HEK293T (cell line): ENCODE measurements at places on chromosomes 16 and 17.

DNA sequence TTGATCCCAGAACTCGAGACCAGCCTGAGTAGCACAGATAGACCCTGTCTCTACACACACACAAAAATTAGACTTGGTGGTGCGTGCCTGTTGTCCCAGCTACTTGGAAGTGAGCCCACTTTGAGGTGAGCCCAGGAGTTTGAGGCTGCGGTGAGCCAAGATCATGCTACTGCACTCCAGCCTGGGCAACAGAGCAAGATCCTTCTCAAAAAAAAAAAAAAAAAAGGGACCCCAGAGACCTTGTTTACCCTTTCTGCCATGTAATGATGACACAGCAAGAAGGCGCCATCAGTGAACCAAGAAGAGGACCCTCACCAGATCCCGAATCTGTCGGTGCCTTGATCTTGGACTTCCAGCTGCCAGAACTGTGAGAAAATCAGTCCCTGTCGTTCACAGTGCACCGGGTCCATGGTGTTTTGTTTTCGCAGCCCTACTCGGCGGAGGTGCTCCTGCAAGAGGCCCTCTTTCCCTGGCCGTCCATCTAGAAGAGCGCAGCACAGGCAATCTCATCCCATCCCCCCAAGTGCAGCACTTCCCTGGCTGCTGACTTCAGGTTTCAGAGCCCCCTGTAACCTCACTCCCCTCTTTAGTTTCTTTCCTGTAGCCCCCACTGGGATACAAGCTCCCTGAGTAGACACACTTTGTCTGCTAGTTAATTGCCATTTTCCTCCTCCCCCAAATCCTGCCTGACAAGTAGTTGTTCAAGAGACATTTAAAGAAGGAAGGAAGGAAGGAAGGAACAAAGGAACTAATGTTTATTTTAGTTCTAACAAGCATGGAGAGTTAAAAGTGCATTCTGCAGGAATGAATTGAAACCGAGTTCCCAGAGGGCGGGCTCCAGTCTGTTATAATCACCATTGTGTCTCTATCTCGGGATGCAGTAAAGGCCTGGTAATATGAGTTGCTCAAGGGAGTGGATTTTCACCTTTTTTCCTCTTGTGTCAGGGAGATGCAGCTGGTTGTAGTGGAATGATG, 115.3 kb downstream of the SNX29 start:
- no peak for DNase-seq

DNA sequence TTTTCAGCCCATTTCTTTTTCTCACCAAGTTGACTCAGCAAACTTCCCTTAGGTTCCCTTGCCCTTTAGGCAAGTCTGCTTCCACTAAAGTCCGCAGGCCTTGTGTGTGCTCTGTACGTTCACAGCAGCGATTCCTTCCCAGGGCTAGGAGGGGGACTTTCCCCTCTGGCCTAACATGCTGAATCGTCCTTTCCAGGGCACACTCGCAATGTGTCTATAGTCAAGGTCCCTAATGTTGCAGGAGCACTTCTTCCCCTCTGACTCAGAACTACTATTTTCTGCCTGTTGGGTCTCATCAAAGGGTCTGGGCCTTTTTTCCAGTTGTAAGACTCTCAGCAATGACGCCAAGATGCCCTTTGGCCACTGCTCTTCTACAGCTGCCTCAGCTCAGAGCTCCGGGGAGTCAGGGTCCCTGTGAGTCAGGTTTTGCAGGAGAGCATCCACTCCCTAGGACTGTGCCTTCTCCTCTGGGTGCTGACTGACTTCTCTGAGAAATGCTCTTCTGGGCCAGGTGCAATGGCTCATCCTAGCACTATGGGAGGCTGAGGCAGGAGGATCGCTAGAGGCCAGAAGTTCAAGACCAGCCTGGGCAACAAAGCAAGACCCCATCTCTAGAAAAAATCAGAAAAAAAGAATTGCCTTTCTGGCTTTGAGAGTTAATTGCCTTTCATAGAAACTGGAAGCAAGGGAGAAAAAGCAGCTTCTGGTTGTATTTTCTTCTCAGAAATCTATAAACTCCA, 64.4 kb upstream of the TBX2 start:
- no peak for DNase-seq

DNA sequence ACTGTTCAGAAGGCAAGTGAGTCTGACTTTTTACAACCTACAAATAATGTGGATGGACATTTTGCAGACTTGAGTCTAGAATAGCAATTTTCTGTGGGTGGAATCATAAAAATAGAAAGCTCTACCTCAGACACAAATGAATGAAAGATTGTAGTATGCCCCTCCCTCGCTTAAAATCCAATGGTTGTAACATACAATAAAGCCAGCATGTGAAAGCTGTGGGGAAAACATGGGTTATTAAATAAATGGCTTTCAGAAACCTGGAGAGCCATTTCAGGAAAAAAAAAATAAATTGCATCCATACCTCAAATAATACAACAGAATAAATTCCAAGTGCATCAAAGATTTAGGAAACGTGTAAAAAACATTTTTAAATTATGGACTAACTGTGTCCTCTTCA, 123.1 kb upstream of the MON1B start:
- no peak for DNase-seq

- peak; percentile 84 for DNase-seq
Measured at GRCh38 chr17:43398724-43399595, at the start of gene ARL4D. Gene ARL4D, plus strand, starts transcription at chr17:43398993. Its CDS starts 740 bp downstream, at chr17:43399733.

DNA sequence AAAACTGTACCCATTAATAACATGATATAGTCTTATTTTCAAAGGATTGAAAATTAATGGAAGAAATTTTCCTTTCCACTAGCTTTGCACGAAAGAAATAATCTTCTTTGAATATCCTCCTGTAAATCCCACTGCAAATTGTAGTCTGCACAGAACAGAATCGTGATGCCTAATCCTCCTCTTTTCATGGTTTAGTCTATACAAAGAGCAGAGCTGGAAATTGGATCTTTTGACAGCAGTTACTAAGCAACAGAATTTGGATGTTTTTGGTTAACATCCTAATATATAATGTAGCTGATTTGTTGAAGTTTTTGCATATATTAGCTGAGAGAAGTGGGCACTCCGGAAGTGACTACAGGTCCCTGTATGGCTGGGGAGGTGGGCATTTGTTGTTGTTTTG, 98.6 kb downstream of the WNT3 start:
- no peak for DNase-seq

- DNase-seq, result no peak
Measured at GRCh38 chr16:5505091-5505887, 407.7 kb upstream of the EEF2KMT start.

DNA sequence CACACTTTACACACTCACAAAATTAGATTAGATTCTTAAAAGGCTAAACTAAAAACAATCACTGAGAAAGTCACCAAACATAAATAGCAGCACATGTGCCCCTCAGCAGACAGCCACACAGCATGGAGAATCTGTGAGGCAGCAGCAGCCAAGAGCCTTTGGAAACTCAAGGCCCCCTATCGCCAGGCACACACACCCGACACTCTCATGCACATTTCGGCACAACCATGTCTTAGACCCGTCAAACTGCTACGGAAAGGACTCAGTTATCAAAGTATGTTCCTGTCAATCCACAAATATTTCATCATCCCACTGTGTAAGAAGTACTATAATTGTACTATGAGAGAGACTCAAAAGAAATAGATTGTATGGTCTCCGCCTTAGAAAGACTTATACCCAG, 20.9 kb downstream of the UBE2O start:
- no peak for DNase-seq

DNA sequence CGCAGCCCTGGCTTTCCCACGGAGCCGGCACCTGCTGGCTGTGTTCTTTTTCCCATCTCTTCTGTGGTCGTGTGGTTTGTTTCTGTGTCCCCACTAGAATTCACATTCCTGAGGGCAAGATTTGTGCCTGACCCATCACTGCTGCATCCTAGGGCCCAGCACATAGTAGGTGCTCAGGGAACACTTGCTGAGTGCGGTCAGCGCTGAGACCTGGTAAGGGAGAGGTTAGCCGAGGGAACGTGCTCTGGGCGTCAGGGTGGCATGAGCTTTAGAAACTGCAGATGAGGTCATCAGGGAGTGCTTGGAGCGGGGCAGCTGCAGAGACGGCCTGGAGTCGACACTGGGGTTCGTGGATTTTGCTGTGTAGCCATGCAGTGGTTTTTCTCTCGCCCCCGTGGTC, 5.9 kb downstream of the DEF8 start:
- DNase-seq, result no peak

GRCh38 chr16:19356024-19356952, 61.4 kb upstream of the TMC5 start:
- DNase-seq, result no peak

GRCh38 chr17:79803421-79803996, 6.6 kb upstream of the CBX8 start:
- no peak for DNase-seq

- DNase-seq, result no peak
Measured at GRCh38 chr16:11986521-11987057, 10.1 kb downstream of the SNX29 start.

GRCh38 chr17:45919136-45919535, 24.8 kb downstream of the MAPT start:
- no peak for DNase-seq
